Left lobe of liver (tissue), 2 donors: ENCODE measurements at places on chromosomes 7 and 10. TPM values are rescaled to one million over a fixed set of nuclear protein-coding genes. Genes with fewer than 3 reads are reported as not detected.

- no peak for DNase-seq
Measured at GRCh38 chr7:115096262-115096661, 174.4 kb downstream of the MDFIC start.

ZNF511 gene
- total RNA-seq, result 30.2 TPM

GRCh38 chr7:130900471-130901076 lies 166.6 kb upstream of the KLF14 start:
- no peak for DNase-seq

- no peak for DNase-seq
Measured at GRCh38 chr7:111492234-111492633, 70.1 kb downstream of the IMMP2L start.

AEBP1 gene
- total RNA-seq, result 9.4 TPM

DNA sequence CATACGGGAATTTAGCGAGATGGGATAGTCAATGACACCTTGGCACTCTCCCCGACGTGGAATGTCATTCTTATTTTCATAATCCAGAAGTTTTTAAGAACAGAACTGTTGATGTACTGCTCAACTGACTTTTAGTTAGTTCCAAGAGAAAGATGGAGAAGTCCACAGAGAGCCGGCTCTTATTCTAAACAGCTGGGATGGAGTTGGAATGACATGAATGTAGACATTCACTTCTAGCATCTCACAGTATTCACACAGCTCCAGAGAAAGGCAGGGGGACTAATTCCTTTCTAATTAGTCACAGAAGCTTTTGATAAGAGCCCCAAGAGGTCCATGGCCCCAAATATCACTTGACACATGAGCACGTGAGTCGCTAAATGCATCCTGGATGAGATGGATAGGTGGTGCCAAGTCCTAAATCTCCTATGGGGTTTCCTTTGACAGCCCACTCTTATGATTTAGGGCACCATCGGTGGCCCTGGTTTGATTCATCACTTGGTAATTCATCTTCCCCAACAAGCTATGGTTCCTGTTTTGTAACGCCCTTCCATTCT lies 420.3 kb upstream of the AUTS2 start:
- no peak for DNase-seq

DNA sequence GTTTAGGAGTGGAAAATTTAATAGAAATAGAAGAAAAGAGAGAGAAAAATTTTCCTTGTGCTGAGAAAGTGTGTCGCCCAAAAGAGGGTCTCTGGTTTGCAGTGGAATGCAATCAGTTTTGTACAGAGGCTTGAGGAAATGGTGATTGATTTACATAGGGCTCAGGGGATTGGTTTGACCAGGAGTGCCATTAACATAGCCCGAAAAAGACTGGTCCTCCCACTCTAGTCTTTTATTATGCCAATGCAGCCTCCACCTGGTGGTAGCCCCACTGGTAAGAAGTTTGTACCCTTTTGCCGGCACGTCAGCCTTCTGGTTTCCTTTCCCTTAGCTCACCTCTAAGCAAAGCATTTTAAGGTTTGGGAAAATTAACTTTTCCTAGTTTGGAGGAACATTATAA lies 885.3 kb downstream of the XPNPEP1 start:
- no peak for DNase-seq
